HCT116 (cell line): ENCODE measurements at places on chromosomes 5 and 9.

- no peak for DNase-seq
- H3K36me3 ChIP-seq = no peaks in the 10 kb centered on the region
- H3K4me3 ChIP-seq = no peak overlapping the region
- H3K27me3 ChIP-seq = no peaks in the 10 kb centered on the region
- H3K27ac ChIP-seq = no peak overlapping the region
- no peaks in the 10 kb centered on the region for H3K4me1 ChIP-seq
Measured at GRCh38 chr9:111783857-111784256, 10.9 kb downstream of the SHOC1 start.

DNA sequence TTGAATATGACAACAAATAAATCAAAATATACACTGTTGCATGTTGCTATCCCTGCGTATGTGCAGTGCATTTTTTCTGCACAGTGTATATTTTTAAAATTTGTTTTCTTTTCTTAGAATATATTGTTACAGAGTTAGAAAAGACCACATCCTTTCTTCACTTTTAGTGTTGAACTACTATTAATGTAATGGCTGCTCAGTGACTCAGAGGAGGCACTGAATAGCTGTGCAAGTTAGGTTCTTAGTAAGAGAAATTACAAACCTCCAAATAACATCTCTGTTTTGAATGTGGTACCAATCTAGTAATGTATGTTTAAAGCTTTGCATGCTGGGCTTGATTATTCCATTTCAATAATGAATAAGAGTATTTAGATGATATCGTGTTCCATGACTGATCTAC, 208.9 kb upstream of the PRR16 start:
- H3K27ac ChIP-seq = no peak overlapping the region
- no peak overlapping the region for H3K4me3 ChIP-seq
- H3K4me1 ChIP-seq = no peaks in the 10 kb centered on the region
- H3K36me3 ChIP-seq = no peaks in the 10 kb centered on the region

DNA sequence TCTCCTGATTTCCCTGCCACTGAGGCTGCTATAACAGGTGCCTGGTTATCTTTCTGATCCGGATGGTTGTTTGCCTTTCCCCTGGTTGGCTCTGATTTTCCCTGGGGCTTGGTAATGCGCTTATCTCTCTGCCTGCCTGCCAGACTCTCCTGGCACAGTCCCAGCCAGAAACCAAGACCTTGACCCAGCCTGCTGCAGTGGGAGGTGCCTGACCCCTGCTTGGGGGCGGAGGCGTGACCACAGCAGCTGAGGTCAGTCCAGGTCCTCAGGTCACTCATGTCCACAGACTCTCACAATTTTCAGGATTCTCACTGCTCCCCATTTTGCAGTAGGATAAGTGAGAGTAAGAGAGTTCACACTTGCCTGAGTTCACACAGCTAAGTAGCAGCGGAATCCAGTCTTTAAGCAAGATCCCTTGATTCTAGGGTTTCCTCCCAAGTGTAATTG, 24.4 kb upstream of the SYNPO start:
- no peak overlapping the region for H3K27ac ChIP-seq
- peaks cover 36% of the 10 kb centered on the region for H3K4me1 ChIP-seq
- DNase-seq = no peak
- H3K4me3 ChIP-seq = no peak overlapping the region
- H3K27me3 ChIP-seq = no peaks in the 10 kb centered on the region

GRCh38 chr5:132668706-132669454, 4.9 kb upstream of the IL4 start:
- no peaks in the 10 kb centered on the region for H3K4me1 ChIP-seq
- DNase-seq = no peak
- H3K36me3 ChIP-seq = no peaks in the 10 kb centered on the region

GRCh38 chr5:173464813-173465212, 136.6 kb upstream of the STC2 start:
- H3K36me3 ChIP-seq = no peaks in the 10 kb centered on the region
- H3K27me3 ChIP-seq = no peaks in the 10 kb centered on the region

- H3K27ac ChIP-seq = no peak overlapping the region
Measured at GRCh38 chr9:36147441-36148175, 11.1 kb downstream of the GLIPR2 start.
